ENCODE measurements at places on chromosomes 4 and X.

GRCh38 chrX:111634823-111635729 is 45.9 kb upstream of the ALG13 start:
- DNase-seq, result no peak

DNA sequence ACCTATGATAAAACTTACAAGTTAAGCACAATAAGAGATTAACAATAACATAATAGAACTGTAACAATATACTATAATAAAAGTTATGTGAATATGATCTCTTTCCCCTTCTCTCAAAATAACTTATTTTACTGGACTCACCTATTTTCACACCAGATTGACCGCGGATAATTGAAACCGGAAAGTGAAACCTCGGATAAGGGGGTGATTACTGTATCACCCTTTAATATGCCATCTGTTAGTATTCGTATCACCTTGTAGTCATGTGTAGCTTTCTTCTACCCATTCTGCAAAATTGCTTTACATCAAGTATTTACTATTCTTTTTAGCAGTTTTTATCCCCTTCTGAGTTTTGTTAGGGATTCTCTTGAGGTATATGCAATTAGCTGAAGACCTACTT is 1.8 kb downstream of the SPCS3 start:
- no peak for DNase-seq

DNA sequence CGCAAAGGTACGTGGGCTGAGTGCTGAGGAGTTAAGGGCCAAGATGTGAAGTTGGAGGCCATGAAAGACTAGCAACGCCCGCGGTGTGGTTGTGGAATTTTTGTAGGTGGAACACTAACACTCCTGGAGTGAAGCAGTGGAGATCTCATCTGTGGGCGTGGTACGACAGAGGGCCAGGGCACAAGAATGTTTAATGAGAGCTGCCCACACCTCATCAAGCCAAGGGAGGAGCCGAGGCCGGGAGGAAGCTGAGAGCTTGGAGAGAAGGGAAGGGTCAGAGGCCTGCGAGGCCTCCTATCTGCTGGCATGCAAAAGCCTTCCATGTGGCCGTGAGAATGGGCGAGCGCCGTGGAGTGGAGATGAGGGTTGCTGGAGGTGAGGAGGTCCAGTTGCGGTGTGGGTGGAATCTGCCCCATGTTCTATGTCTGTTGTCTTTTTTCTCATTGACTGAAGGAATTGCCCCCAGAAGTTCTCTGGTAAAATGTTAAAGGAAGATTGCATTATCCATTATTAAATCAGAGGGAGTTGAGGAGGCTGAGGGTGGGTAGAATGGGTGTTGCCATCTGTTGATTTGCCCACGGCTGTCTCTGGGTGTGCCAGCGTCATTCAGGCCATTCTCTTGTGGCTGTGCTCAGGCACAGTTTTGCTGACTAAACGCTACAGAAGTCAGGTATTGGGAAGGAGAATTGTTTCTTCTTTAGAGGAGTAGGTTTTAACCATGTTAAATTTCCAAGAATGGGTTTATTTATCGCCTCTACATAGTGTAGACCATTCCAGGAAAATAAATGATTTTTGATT is 19.8 kb downstream of the SNX25 start:
- DNase-seq, result no peak

- DNase-seq, result no peak
Observed at GRCh38 chr4:157977086-157977485, 195.7 kb downstream of the GASK1B start.

DNA sequence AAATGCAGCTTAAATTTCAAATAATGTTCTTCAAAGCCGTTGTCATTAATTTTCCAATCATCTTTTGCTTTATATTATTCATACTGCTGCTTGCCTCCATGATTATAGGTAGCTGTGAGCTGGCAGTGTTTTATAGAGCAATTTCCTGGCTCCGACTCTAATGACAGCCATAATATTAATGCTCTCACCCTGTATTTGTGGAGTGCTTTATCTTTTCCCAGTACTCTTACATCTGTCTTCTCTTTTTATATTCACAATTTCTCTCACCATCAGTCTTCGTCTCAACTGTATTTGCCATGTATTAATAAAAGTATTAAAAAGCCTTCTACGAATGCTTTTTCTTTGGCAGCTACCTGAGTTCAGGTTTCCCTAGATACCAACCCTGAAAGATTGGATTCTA is 21.0 kb downstream of the ATXN3L start:
- no peak for DNase-seq

- DNase-seq, result no peak
Observed at GRCh38 chr4:74237425-74237966, 70.8 kb upstream of the EPGN start.

DNA sequence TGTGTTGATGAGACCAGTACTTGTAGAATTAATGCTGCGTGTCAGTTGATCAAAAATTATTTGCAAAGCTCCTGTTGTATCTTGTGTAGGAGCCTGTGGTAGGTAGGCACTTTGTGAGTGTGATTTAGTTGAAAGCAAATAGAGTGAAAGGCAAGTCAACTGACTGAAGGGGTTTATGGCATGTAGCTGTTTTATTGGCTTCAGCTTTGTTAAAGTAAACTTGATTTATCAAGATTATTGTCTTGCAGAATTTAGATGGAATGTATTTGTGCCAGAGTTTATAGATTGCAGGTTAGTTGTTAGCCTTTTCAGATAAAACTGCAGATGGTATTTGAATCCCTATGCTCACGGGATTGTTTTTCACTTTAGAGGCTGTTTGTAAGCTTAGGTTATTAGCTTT is 128.0 kb downstream of the FRAS1 start:
- no peak for DNase-seq

- no peak for DNase-seq
Observed at GRCh38 chr4:26793735-26794134, 66.9 kb upstream of the STIM2 start.
